ENCODE measurements at places on chromosomes 13 and 19.

GRCh38 chr13:46555722-46556417 lies 2.9 kb downstream of the LRCH1 start:
- no peak for DNase-seq

- no peak for DNase-seq
Observed at GRCh38 chr19:28493884-28494283, 719.1 kb downstream of the UQCRFS1 start.

DNA sequence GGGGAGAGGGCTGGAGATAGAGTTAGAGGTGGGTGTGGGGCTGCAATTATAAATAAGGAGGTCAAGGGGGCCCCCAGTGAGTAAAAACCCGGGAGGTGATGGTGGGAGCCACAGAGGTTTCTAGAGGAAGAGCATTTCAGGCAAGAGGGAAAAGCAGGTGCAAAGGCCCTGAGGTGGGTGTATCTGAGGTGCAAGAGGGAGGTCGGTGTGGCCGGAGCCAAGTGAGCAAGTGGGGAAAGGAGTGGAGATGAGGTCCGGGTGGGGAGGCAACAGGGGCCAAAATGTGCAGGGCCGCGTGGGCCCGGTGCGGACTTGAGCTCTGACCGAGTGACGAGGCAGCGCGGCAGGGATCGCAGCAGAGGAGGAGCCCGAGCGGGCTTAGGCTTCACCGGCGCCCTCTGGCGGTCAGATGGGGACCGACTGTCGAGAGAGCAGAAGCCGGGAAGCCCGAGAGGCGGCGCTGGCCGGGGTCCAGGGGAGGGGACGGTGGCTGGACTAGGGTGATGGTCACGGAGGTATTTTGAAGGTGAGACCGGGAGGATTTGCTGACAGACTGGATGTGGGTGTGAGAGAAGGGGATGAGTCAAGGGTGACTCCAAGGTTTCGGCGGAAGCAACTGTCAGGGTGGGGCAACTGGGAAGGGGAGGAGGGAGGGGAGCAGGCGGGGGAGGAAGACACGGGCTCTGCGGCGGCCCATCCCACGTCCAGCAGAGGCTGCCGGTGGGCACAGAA lies 17.7 kb upstream of the SPACA4 start:
- peak; percentile 33 for DNase-seq

DNA sequence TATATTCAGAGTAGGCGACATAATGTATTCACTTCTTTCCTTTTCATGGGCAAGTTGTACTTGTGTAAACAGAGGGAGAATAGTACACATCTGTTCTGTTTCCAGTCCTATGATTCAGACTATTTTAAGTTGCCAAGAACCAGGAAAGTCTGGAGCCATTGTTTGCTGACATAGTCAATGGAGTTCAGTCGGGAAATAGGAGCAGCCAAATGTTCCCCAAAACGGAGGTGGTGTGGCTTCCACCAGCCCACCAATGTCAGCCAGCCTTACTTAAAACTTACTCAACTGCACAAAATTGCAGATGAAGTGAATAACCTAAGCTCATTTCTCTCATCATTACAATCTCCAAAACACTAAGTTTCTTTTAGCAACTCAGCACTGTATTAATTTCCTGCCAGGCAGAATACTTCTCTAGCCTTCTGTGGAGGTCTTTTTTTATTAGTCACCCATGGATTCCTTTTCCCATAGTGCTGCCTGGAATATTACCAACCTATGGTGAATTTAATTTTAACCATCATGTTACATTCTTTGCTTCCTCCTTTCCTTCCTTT lies 22.3 kb upstream of the CSNK1A1L start:
- no peak for DNase-seq

DNA sequence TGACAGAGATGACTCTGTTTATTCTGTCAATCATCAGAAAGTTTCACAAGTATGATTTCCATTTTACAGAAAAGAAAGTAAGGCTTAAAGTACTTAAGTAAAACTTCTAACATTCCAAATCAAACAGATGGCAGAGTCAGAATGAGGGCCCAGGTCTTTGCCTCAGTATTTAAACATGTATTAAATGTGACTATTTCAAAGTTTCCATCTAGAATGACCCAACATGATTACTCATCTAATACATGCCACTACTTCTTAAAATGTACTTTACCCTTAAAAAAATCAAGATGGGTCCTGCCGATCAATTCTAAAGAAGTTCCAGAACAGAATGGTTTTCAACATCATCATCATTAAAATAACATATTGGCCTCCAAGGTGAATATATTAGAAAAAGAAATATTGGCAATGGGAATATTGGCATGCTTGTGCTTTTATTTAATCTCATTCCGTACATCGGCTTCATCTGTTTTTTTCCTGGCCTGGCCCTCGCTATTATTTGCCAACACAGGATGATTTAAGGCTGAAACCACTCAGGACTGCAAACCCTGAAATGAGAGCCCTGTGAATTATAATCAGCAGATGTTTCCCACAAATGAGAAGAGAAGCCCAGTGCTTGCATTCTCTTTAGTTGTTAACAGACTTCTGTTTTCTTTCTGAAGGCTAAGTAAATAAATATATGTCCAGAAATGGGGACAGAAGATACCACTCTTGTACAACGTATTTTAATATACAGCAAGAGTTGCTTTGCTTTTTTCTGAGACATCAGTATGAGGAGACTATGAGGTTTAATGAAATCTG lies 340.0 kb downstream of the DNAJC15 start:
- peak; percentile 23 for DNase-seq

- DNase-seq, result no peak
Observed at GRCh38 chr19:42255766-42256745, 1.1 kb upstream of the ERF start.

DNA sequence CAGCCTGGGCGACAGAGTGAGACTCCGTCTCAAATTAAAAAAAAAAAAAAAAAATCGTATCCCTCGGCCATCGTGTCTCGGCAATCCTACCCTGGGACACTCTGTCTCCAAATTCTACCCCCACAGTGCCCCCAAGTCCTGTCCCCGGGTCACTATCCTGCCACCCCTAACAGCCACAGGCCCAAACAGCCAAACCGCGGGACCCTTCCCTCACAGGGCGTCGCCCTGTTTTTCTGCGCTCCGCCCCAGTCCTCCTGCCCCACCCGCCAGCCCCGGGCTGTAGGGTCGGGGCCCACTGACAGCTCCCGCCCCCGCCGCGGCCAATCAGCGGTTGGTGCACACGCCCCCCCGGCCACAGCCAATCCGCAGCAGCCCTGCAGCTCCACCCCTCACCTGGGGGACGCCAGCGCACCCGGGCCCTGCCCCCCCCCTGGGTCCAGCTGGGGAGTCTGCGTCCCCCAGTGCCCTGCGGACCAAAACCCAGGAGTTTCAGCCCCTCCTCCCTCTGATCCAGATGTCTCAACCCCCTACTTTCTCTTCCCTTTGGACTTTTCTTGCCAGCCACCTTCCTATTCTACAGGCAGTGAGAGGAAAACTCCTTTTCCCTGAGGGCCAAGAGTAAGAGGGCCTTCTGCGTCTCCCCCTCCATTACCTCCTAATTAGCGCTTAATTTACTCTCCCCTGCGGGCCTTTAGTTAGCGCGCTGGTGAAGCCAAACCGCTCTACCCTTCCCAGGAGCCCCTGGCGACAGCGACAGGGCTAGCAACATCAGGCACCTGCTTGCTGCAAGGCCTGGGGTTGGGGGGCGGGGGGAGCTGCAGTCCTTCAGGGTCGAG lies 1.5 kb upstream of the BCAT2 start:
- peak; percentile 78 for DNase-seq

- DNase-seq, result peak; percentile 25
Observed at GRCh38 chr19:40266119-40266518, 19.0 kb downstream of the AKT2 start.

- no peak for DNase-seq
Observed at GRCh38 chr19:42105368-42105767, 26.9 kb downstream of the POU2F2 start.

- no peak for DNase-seq
Observed at GRCh38 chr13:33490461-33491327, 205.1 kb upstream of the STARD13 start.

GRCh38 chr13:42420304-42420703 lies 148.4 kb downstream of the AKAP11 start:
- DNase-seq, result no peak

GRCh38 chr19:51640386-51640785 lies 6.2 kb downstream of the SIGLEC14 start:
- DNase-seq, result no peak

GRCh38 chr13:85191996-85192718 lies 607.1 kb downstream of the SLITRK6 start:
- DNase-seq, result no peak

DNA sequence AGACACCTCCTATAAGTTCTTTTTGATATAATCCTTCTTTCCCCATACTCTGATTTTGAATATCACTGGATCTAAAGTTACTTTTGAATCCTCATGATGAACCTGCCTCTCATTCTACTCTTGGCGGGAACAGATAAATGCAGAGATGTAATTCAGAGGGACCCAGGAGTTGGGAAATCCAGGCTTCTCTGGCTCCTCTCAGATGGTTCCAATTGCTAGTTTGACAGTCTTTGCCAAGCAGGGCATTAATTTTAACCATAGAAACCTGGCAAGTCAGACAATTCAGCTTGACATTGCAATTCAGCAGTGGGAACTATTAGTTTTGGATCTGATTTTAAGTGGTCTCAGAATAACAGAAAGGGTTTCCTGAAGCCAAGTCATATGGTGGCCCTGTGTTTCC lies 67.3 kb upstream of the KLF12 start:
- DNase-seq, result no peak

DNA sequence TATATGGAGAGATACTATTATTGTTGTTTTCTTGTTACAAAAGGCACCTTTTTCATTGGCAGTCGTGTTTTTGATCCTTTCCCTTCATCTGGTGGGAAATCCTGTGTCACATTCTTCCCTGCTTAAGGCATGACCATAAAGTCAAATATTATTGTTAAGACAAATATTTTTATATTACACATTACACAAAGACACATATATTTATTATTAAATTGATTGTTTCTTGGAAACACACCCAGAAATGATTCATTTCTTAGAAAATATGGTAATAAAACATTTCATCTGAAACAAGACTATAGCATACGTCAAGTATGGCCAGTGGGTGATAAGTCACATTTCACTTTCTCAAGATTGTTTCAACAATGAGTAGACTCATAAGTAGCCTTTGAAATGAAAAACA lies 77.3 kb downstream of the KCTD12 start:
- DNase-seq, result no peak

DNA sequence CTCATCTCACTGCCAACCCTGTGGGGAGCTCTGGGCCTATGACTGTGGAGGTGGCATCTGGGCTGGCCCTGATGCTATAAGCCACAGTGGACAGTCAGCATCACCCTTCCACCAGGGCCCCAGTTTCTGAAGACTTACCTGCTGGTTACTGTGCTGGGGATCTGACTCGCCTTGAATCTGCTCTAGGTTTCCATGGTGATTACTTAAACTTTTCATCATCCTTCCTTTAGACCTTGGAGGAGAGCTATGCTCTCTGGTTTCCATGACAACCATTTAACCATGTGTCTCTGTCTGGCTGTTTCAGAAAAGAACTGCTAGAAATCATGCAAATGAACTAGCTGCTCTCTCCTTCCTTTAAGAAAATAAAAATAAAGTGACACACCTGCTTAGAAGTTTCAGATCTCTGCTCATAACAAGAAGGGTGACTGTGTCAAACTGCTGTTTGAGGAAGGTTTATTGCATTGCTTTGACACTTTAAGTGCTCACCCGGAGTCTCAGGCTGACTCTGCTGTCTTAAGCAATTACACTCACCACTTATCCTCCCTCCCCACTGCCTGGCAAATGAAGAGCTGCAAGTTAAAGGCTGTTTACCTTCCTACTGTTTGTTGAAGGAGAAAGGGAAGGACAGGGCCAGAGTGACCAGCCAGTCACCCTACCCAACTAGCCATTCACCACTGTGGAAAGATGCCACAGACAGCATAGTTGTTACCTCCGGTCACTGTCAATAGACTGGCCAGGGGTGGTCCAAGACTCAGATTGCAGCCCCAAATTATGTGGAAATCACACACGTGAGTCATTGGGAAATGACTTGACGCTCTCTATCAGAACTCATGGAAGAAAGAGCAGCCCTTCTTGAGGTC lies 87.6 kb downstream of the HSPH1 start:
- no peak for DNase-seq

GRCh38 chr19:900302-901111 lies 7.2 kb downstream of the RNU6-9 start:
- DNase-seq, result no peak

GRCh38 chr19:18737954-18738351 lies 53.2 kb downstream of the COMP start:
- no peak for DNase-seq

- no peak for DNase-seq
Observed at GRCh38 chr13:61873717-61874116, 458.1 kb upstream of the PCDH20 start.

- no peak for DNase-seq
Observed at GRCh38 chr19:8370176-8371010, 6.4 kb downstream of the ANGPTL4 start.

GRCh38 chr19:35124098-35125060 lies 8.8 kb downstream of the FXYD3 start:
- no peak for DNase-seq

- no peak for DNase-seq
Observed at GRCh38 chr13:110650436-110650835, 35.1 kb downstream of the NAXD start.
